ENCODE measurements at places on chromosomes 5 and 9. TPM values are rescaled to one million over a fixed set of nuclear protein-coding genes. Genes with fewer than 3 reads are reported as not detected.

TXNDC8 gene
- not detected for polyA plus RNA-seq

C1QTNF3 gene
- 1.5 TPM for polyA plus RNA-seq

RAD23B gene
- polyA plus RNA-seq: 62.9 TPM

OTULINL gene
- 0.62 TPM for polyA plus RNA-seq

F12 gene
- 3.8 TPM for polyA plus RNA-seq

ALDOB gene
- polyA plus RNA-seq: not detected

WDR38 gene
- not detected for polyA plus RNA-seq
